Stimulated activated CD4-positive, alpha-beta T cell treated with anti-CD3 and anti-CD28 coated beads, Interleukin-2, amount 100 ng/mL, for 4 hours (primary cell): ENCODE measurements at places on chromosomes 16 and 17.

- DNase-seq: no peak
These were observed 1.3 kb upstream of the MYO1D start for GRCh38 chr17:32878211-32878610.

DNA sequence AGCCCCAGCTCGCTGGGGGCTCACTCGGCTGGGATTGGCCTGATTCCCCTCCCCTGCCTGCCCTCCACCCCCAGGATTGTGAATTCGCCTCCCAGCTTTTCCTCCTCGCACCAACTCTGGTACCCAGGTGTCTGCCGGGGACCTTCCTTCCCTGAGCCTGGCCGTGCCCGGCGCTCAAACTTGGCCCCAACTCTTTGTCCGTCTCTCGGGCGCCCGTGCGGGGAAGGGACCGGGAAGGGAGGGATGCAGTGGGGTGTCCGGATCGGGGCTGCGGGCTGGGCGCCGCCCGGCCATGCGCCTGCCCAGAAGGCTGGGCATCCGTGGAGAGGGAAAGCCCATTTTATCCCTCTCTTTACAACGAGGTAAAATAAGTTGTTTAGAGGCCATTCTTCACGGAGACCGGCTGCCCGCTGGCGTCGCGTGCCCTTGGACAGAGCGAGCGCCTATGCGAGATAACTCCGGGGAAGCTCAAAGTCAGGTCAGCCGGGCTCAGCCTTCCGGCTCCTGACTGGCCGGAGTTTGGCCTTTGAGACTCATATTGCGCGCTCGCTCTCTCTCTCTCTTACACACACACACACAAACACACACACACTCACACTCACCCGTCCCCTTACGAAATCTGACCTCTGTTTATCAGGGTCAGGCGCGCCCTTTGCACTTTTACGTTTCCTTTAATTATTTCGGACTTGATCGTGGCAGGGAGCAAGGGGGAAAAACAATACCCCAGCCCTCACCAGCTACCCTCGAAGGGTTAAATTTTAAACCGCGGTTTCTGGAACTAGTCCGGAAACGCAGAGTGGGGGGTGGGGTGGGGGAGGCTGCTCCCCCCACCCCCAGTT lies 774 bp upstream of the MAF start:
- DNase-seq: no peak

GRCh38 chr17:31574458-31574857 lies 183.0 kb downstream of the RAB11FIP4 start:
- DNase-seq: no peak

GRCh38 chr16:66953462-66954096 lies 7.5 kb upstream of the CES3 start:
- no peak for DNase-seq

DNA sequence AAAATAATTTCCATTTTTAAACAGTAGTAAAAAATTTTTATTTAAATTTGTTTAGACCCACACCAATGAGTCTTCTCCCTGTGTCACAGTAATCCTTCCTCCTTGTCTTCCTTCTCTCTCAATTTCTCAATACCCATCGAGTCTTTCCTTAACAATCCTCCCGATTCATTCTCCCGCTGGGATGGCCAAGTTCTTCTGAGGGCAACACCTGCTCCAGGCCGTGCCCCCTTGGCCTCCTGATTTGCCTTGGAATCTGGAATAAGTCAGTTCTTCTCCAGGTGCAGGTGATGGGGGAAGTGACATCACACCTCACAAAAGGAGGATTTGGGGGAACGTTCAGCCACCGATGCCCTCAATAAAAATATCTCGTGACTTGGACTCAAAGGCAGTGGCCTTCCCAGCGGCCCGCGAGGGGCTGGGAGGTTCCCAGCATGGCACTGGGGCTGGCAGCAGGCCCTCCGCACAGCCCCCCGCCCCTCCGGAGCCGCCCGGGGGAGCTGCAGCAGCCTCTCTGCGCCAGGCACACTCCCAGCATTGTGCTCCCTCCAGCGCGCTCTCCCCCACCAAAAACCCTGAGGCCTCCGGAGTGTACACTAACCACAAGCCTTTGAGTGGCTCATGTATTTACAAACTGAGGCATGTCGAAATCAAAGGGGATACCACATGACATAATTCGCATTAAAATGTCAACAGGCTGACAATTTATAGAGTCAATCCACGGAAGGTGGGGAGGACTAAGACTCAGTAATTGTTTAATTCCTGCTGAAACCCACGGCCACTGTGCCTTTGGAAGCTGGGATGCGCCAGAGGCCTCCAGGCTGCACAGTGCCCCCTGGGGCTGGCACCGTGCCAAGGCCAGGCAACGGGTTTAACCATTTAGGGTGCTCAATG lies 120.5 kb downstream of the ZFHX3 start:
- no peak for DNase-seq

DNA sequence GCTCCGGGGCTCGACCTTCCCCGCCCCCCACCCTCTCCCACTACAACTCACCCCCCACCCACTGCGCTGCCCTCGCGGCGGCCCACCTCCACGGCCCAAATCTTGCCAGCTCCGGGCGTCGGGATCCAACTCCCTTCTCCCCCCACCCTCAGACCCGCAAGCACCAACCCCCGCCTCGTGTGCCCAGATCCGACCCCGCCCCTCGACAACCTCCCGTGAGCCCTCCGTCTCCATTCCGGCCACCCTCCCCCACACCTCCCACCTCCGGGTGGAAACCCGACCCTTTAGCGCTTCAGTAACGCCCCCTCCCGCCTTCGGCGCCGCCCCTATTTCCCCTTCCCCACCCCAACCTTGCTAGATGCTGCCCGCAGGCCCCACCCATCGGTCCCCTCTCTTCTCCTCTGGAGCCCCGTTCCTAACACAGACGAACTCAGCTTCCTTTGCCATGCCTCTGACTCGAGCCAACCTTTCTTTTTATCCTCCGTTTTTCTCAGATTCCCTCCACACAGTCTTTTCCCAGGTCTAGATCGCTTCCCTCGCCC lies 717 bp downstream of the UBE2Z start:
- DNase-seq: peak; percentile 91

GRCh38 chr17:3754458-3755334 lies 31.0 kb downstream of the HASPIN start:
- peak; percentile 56 for DNase-seq

GRCh38 chr16:90044111-90044551 lies 24.9 kb upstream of the DBNDD1 start:
- no peak for DNase-seq

- no peak for DNase-seq
These were observed 17.9 kb upstream of the ZNF652 start for GRCh38 chr17:49379926-49380325.

- DNase-seq: peak; percentile 82
These were observed 30.9 kb downstream of the SOCS1 start for GRCh38 chr16:11224894-11225676.

DNA sequence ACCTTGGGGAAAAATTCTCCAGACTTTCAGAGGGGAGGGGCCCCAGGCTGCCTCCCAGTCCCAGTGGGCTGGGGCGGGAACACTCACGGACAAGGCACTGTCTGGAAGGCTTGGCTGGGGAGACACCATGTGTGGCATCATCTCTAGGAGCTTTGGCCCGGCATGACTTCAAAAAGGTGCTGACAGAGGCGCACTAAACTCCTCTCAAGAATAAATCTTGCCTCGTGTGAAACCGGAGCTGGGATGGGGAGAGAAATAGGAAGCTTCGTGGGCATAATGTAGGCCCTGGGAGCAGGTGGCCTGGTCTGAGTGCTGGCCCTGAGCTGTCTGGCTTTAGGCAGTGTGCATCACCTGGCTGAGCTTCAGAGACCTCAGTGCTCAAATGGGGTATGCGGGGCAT lies 5.7 kb downstream of the WSCD1 start:
- DNase-seq: no peak

DNA sequence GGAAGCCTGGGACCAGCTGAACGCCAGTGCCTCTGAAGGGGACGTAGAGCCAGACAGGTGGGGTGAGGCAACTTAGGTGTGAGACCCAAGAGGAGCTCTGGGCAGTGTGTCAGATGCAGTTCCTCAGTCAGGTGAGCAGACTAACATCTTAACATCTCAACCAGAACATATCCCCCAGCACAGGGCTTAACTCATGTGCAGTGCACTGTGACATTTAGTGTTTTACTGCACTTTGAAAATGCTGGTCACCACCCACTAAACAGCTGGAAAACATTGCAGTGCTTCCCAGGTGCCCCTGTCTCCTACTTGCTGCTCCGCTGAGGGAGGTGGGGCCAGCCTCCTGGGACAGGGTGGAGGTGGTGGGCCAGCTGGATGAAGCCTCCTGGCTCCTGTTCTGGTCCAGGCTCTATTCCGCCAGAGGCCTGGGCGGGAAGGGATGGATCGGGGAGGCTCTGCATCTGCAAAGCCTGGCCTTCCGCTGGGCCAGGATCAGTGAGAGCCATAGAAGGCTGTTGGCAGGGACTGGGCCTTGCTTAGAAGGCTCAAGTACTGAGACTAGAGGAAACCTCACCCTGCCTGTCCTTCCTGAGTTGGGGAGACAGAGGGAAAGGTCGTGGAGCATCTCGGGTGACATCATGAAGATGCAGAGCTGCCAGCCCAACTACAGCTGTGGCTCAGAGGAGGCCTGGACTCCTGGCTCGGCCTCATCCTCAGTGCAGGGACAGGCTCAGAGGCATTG lies 7.9 kb upstream of the MRC2 start:
- no peak for DNase-seq

- DNase-seq: no peak
These were observed 63.7 kb upstream of the ABCC11 start for GRCh38 chr16:48310908-48311641.

DNA sequence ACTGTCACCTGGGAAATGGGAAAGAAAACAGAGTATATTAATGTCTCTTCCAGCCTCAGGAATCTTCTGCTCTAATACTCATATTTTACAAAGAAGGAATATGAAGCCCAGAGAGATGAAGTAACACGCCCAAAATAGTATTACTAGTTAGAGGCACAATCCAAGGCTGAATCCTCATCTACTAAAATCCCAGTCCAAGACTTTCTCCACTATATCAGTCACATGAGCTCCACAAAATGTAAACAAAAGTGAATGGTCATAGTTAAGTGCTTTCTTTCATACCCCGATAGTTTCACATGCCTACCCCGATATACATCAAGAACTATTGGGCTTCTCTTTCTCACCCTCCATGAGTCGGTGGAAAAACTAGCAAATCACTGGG lies 965 bp downstream of the INTS2 start:
- no peak for DNase-seq

DNA sequence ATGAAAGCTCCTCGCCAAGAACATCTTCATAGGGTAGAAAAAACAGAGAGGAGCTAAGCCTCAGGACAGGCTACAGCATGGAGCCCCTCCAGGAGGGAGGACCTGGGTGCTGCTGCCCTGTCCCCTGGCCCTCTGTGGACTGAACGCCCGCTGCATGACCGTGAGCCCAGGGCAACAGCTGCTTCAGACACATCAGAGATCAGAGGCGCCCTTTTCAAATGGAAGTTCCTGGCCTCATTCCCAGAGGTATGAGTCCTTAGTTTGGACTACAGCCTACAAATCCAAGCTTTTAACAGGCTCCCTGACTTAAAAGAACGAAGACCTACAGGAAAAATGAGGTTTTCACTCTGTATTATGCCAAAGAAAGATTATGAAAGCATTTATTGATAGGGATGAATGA lies 48.5 kb downstream of the ZNF18 start:
- no peak for DNase-seq

- no peak for DNase-seq
These were observed 617.7 kb upstream of the CDH11 start for GRCh38 chr16:65739518-65739917.

GRCh38 chr17:5424909-5425308 lies 4.9 kb downstream of the RPAIN start:
- no peak for DNase-seq
